AG04449 (cell line): ENCODE measurements at places on chromosomes 12 and 14.
A peak's percentile ranks its signal among the peaks of the same experiment; 100 is the strongest.

- DNase-seq, result no peak
Observed at GRCh38 chr12:90961154-90961553, 6.2 kb upstream of the CCER1 start.

GRCh38 chr12:28313631-28314030 is 123.4 kb downstream of the CCDC91 start:
- no peak for DNase-seq

GRCh38 chr12:75099210-75099609 is 110.4 kb downstream of the KCNC2 start:
- no peak for DNase-seq

- no peak for DNase-seq
Observed at GRCh38 chr12:53660041-53660440, 15.8 kb downstream of the ATP5MC2 start.

- DNase-seq, result no peak
Observed at GRCh38 chr14:89304972-89305703, 111.9 kb downstream of the FOXN3 start.

GRCh38 chr14:102389246-102389645 is 26.5 kb downstream of the TECPR2 start:
- DNase-seq, result no peak

- DNase-seq, result no peak
Observed at GRCh38 chr12:89494411-89495231, 30.0 kb downstream of the GALNT4 start.

DNA sequence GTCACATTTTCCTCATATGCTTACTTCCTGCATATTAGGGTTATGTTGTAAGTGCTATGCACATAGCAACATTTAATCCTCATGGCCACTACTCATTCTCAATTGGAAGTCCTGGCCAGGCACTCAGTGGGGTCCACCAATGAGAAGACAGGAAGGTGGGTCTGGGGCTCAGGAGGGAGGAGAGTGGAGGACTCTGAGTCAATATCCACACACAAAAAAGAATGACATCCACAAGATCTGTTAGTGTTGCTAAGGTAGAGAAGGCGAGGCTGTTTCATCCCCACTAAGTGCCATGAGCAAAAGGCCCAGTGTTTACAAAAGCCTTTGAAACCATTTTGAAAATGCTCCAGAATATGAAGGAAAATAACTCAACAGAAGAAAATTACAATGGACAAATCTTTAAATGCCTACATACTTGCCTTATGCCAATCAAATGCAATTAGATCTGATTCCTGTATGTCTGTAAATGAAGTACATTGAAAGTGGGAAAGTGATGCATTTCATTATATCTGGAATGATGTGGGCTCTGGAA is 53.9 kb downstream of the EID3 start:
- DNase-seq, result no peak

- no peak for DNase-seq
Observed at GRCh38 chr12:52392465-52393007, 7.1 kb upstream of the KRT84 start.

DNA sequence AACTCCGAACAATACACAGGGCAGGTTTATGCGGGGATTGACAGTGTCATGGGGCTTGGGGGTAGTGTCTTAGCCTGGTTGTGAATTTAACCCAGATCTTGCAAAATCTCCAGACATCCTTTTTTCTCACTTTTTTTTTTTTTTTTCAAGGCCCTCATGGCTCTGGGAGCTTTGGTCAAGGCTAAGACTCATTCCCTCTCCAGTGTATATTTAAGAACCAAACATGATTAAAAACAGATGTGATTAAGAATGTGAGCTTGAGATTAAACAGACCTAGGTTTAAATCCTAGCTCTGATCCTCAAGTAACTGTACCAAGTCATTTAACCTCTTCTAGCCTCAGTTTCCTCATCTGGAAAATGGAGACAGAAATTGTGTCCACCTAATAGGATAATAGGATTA is 151.7 kb upstream of the FUT8 start:
- DNase-seq, result peak; percentile 51

DNA sequence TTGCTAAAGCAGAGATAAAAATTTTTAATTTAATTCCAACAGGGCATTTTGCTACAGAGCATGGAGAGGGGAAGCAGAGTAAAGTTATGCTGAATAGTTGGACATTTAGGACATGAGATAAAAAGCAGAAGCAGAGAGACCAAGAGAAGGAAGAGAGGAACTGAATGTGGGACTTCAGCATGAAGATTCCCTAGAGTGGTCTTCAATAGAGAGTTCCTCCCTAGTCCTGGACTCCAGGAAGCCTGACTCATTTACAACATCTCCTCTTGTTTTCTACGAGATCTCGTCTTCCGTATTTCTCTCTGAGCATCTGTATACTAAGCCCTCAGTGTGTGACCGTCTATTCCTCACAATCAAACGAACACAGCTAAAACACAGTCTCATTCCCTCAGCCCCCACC is 35.2 kb upstream of the IFT81 start:
- DNase-seq, result no peak

GRCh38 chr12:52181746-52182145 is 10.1 kb downstream of the KRT80 start:
- no peak for DNase-seq
